ENCODE measurements at places on chromosomes 2 and 18. TPM values are rescaled to one million over a fixed set of nuclear protein-coding genes. Genes with fewer than 3 reads are reported as not detected.

DNA sequence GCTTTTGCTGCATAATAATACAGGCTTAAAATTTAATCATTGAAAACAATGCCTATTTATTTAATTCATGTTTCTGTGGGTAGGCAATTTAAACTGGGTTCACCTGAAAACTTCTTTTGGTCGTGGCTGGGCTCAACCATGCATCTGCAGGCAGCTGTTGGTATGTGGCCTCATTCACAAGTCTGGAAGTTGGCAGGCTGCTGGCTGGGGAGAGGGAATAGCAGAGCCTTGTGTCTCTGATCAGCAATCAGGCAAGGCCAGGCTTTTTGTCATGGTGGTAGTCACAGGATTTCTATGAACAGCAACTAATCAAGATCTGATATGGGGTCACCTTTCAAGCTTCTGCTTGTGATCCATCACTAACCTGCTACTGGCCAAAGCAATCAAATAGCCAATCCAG is 130.1 kb upstream of the KCNJ3 start:
- no peak for DNase-seq

GRCh38 chr18:78579449-78579848 is 400.2 kb upstream of the SALL3 start:
- no peak for DNase-seq

GRCh38 chr2:238466243-238466756 is 39.6 kb downstream of the ASB1 start:
- no peak for DNase-seq

DNA sequence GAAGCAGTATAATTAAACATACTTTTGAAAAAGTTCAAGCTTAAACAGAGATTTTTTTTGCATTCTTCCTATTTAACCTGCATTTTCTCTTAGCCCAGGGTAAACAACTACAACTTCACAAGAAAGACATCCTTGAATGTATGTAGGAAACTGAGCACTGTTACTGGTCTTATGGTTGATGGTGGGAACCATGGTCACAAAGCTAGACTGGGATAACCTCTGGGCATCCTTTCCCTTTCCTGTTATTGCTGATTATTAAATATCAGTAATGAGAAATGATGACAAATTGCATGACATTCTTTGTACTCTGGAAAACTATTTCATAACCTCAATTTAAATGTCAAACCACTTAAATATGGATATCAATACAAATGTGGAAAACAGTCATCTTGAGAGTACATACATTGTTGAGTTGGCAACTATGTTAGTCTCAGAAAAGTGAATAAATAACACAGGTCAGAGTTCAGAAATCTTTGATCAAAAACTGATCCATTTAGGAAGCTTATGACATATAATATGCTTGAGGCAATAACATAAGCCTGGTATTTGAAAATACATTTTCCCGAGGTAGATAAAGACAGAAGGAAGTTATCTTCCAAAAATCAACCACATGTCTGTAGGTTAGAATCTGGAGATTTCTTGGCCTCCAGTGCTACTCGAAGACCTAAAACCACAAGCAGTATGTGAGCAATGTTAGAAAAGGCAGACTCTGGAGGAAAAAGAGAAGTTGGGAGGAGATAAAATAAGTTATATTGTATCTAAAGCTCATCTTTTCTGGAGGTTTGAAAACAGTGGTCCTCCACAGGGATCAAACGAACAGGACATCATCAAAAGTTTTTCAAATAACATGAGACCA is 65.2 kb upstream of the ST8SIA5 start:
- no peak for DNase-seq

DNA sequence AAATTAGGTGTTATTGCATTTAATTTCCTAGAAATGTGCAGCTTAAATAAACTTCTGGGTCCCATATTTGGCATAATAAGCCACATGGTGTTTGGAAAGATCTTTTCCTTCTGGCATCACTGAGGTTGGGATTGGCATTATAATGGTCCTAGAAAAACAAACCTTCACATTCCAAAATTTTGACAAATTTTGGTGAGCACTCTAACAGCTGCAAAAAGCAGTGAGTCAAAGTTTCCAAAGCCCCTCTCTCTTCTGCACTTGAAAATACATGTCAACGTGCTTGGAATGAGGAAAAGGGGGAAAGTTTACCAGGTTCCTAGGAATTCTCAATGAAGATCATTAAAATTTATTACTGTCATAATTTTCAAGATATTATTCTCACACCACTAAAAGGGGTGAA is 77.8 kb upstream of the STK17B start:
- peak; percentile 98 for DNase-seq

GRCh38 chr2:7755879-7756278 is 838.7 kb downstream of the RNF144A start:
- DNase-seq, result no peak

DNA sequence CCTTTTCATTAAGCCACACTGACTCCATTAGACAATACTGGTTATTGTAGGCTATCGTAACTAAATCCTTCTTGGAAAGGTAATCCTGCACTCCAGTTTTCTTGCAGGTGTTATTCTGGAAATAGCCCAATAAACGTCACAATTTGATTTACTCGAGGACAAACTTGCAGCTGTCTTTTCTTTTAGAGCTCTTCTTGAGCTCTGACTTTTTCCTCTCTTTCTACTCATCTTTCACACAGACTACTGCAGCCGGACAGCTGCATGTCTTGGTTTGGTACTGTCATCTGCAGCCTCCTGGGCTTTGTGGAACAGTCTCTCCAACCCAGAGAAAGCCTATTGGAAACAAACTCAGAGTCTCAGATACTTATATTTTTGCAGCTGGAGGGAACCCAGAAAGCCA is 23.0 kb upstream of the MSGN1 start:
- peak; percentile 87 for DNase-seq

- peak; percentile 19 for DNase-seq
Observed at GRCh38 chr18:21803495-21803894, 62.9 kb downstream of the MIB1 start.

- no peak for DNase-seq
Observed at GRCh38 chr2:162782138-162782537, 56.4 kb downstream of the KCNH7 start.

- no peak for DNase-seq
Observed at GRCh38 chr2:17223211-17223610, 295.0 kb downstream of the RAD51AP2 start.

- DNase-seq, result no peak
Observed at GRCh38 chr2:123073371-123073770, 951.7 kb upstream of the CNTNAP5 start.

DNA sequence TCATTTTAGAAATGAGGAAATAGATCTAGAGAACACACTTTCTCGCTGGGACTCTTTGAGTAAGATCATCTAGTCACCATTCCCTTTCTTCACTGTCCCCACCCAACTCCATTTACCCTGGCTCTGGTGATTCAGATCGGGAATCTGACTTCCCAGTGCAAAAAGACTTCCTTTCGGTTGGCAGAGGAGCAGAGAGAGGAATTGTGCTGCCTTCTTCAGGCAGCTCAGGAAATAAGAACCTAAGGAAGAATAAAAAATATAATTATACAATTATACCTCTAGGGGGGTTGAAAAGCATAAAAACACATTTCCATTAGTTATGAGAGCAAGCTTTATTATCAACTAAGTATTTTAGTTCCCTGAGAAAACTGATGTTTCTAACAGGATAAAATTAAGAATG is 9.3 kb upstream of the MPP4 start:
- peak; percentile 77 for DNase-seq

GRCh38 chr2:220209751-220210150 is 582.3 kb downstream of the SLC4A3 start:
- no peak for DNase-seq

DNA sequence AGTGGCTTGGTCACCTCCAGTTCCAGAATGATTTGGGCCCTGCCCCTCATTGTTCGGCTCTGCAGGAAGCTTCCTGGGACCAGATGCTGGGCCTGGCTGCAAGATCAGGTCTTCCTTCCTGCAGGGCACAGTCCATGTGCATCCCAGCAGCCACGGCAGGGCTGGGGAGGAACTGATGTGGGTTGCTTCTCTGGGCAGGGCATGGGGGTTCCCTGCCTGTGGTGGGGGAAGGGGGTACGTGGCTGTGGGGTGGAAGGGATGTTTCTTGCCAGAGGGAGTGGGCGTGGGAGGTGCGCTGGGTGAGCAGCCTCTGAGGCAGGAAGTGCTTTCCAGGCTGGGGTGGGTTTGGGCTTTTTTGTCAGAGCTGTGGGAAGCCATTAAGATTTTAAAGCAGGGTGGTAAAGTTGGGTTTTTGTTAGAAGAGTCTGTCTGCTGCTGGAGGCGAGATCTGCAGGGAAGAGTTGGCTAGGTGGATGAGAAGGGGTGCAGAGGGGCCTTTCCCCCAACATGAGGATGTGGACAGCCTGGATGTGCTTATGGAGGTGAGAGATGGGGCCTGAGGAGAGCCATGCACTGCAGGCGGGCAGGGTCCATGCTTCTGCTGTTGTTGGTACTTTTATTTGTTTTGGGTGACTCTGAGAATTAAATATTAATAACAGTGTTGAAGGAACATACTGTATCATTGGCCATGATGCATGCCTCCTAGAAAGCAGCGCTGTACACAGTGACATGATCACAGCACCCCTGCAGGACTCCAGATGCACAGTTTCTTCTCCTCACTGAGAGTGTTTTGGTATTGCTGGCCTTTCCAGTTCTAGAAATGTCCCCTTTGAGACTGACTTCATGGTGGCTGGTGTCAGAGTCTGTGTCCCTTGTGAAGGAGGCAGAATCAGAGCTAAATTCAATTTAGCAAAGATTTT is 45.3 kb downstream of the DGKD start:
- no peak for DNase-seq

- no peak for DNase-seq
Observed at GRCh38 chr2:62281663-62282062, 85.7 kb downstream of the B3GNT2 start.

DNA sequence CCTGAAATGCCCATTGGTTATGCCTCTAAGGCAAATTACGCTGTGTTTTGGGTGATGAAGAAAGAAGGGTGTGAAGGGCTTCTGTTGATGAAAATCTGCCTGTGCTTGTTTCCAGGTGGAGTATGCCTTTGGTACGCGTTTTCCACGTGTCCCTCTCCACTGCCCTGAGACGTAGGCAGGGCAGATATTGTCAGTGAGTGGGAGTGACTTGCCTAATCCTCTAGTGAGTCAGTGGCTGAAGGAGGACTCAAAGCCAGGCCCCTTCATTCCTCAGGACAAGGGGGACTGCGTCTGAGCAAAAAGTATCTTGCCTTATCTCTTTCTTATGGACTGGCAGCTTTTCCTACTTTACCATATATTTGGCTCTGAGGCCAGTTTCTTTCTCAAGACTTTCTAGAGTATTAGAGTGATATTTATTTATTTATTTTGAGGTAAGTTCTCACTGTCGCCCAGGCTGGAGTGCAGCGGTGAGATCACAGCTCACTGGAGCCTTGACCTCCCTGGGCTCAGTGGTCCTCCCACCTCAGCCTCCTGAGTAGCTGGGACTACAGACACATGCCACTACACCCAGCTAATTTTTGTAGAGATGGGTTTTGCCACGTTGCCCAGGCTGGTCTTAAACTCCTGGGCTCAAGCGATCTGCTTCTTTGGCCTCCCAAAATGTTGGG is 10.2 kb downstream of the RALB start:
- peak; percentile 23 for DNase-seq

DNA sequence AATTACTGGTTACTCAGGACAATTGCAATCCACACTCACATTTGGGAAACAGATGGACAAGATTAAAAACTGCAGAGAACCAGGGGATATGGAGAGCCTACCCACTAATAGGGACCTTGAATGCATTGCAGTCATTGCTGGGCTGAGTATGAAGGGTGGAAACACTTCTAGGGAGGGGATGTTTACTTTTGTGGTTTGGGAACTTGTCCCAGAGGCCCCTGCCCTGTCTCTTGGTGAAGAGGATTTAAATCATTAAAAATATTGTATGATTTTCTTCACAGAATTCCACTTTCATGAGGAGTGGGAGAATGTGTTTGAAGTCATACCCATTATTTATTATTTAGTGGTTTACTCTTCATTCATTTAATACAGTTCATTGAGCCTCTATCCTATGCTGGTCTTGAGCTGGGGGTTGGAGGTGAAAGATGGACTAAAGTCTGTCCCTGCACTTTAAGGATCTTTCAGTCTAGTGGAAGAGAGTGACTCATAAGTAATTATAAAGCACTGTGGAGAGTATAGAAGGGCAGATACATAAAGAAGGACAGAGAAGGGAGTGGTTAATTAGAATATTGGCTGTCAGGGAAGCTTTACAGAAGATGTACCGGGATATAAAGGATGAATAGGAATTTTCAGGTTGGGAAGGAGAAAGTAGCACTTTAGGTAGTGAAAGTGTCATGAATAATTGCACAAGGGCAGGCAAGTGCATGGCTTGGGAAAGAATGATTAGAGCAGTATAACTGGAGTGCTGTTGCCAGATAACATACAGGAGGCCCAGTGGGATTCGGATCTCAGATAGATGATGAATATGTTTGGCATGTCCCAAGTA is 313.4 kb downstream of the LPIN1 start:
- peak; percentile 18 for DNase-seq

- DNase-seq, result no peak
Observed at GRCh38 chr2:103484906-103485305, 723.1 kb downstream of the TMEM182 start.

GRCh38 chr2:191976436-191976835 is 129.5 kb upstream of the CAVIN2 start:
- peak; percentile 79 for DNase-seq

- no peak for DNase-seq
Observed at GRCh38 chr18:33820517-33821371, 242.7 kb downstream of the ASXL3 start.

GRCh38 chr2:62586981-62587380 is 81.0 kb upstream of the TMEM17 start:
- DNase-seq, result peak; percentile 58

DNA sequence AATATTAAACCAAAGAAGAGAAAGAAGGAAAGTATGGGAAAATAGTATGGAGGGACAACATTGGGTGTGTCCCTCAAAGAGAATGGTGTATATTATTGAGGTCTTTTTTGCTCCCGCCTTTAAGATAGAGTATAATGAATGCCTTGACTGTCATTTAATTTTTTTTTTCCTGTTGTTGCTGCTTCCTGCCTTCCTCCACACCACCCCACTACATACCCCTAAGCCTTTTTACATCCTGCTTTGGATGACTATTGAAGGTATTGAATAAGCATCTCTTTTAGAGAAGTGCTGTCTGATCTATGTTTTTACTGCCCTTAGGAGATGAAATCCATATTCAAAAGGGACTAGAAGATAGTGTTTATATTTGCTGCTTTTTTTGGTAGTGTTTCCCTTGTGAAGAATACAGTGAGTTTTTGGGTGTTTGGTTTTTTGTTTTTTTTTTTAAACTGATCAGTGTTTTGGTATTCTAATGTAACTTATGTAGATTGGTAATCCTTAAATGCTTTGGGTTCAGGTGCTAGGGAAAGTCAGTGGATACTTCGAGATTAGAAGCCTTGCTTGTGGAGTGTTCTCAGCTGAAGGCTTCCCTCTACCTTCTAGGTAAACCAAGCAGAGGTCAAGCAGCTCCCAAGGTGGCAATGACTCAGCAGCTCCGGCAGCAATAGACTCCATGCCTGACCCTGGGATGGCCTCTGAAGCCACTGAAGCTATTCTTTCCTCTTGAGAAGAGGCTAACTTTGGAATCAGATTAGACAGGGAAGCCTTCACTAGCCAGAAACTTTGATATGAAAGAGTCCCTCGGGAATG is 5.0 kb downstream of the FZD7 start:
- DNase-seq, result peak; percentile 24

GRCh38 chr2:220246386-220246785 is 619.0 kb downstream of the SLC4A3 start:
- DNase-seq, result peak; percentile 5

- peak; percentile 79 for DNase-seq
Observed at GRCh38 chr2:12716032-12716281, 779 bp upstream of the TRIB2 start.

Gene POTEF
- total RNA-seq, result not detected

Gene XDH
- 0.51 TPM for total RNA-seq

Gene SPP2
- not detected for total RNA-seq

Gene GPAT2
- not detected for total RNA-seq

Gene PAPOLG
- total RNA-seq, result 12.5 TPM

Gene PRKAG3
- not detected for total RNA-seq

Gene GIGYF2
- 52.5 TPM for total RNA-seq

Gene NDC80
- 64.1 TPM for total RNA-seq

Gene SLC66A2
- total RNA-seq, result 53.3 TPM
